Sigmoid colon (tissue), 7 donors: ENCODE measurements at places on chromosomes 12 and 14. TPM values are rescaled to one million over a fixed set of nuclear protein-coding genes. Genes with fewer than 3 reads are reported as not detected.

ENO2 gene
- 36.0 TPM for total RNA-seq

FOXM1 gene
- total RNA-seq, result 1.4 TPM

KRT82 gene
- not detected for total RNA-seq

- DNase-seq, result no peak
Measured at GRCh38 chr14:94593749-94594431, 12.7 kb downstream of the SERPINA5 start.

DNA sequence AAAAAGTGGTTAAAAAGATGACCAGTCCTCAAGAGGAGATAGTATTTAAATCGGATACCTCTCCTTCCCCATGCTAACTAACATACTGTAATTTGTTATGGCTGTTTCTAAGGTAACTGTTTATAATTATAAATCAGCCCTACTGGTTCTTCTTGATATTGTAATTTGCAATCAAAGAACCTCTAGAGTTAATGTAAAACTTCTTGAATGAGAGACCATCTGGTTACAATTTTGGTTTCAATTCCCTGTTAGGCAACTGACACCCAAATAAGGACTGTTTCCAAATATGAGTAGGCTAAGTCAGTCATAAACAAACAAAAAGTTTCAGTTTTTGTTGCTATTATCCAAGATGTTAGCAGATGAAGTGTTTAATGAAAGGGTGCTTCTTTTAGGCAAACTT lies 120.2 kb upstream of the DNM1L start:
- no peak for DNase-seq

GRCh38 chr14:80770114-80770908 lies 171.2 kb downstream of the CEP128 start:
- DNase-seq, result no peak

- no peak for DNase-seq
Measured at GRCh38 chr12:107635139-107635538, 50.5 kb upstream of the PWP1 start.

- DNase-seq, result no peak
Measured at GRCh38 chr14:76921088-76921399, 94.8 kb downstream of the LRRC74A start.

- DNase-seq, result no peak
Measured at GRCh38 chr12:53388932-53389331, 9.0 kb downstream of the SP1 start.

DNA sequence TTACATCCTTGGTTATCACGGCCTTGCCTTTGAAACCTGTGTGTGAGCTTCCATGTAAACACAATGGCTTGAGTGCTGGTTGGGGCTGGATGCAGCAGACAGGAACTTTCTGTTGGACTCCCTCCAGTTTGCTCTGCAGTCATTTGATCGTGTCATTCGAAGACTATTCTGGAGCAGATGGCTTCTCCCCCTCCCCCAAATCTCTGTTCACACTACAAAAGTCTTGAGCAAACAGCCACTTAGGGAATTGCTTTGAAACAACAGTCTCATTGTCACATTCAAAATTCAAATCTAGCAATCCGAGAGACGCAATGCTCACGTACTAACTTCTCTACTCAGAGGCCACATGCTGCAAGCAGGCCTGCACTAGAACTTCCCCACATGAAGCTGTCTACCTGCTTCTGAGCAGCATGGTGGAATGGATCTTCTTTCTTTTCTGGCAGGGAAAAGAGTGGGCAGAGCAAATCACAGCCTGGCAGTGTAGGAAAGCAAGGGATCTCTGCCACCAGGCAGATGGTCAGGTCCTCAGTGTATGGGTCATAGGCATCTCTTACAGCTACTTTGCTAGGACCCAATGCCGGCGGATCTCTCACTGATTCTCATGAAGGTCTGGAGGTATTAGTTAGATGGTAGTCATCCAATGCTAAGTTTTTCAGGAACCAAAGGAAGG lies 214.2 kb downstream of the PPM1H start:
- DNase-seq, result no peak

GRCh38 chr12:13504736-13505135 lies 308.2 kb downstream of the EMP1 start:
- no peak for DNase-seq

DNA sequence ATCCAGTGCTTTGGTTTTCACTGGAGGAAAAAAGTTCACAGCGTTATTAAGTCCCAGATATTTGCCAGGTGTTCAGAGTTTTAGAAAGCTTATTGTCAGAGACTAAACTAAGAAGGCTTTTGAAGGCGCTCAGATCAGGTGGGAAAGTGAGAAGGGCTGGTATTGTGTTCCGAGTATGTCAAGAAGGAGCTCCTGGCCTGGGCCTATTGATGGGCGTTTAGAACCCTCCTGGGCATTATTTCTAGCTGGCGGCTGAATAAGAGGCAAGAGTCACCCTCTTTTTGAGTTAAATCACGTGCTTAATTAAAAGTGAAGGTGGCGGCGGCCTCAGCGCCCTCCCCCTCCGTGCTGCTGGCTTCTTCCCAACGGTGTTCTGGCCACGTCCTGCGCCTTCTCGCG lies 20.9 kb upstream of the GNS start:
- DNase-seq, result no peak

GRCh38 chr14:32657081-32657480 lies 281.6 kb upstream of the NPAS3 start:
- DNase-seq, result peak; percentile 62

DNA sequence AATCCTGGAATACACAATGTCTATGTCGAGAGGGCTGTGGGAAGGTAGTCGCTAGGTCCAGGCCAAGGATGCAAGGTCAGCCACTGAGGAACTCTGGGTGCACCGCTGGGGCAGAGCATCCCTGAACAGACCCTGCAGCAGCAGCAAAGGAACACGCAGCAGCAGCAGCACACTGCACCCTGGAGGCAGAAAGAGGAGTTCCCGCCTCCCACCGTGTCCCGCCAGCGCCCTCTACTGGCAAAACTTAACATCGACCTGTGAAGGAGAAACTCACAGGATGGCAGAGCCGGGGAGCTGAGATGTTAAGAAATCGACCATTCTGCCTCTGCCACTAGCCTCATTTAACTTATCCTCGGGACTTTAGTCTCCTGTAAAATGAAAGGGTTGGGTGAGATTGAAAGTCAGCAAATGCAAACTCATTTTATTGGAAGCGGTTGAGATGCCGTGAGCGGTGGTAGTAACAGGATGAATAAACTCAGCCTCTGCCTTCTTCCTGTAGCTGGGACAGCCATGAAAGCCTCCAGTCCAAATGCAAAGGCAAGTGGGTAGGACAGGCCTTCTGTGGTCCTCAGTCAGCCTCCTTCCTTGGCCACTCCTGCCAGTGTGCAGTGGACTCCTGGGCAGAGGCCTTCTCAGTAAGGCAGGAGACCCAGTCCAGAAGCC lies 45.6 kb downstream of the STAB2 start:
- DNase-seq, result no peak

DNA sequence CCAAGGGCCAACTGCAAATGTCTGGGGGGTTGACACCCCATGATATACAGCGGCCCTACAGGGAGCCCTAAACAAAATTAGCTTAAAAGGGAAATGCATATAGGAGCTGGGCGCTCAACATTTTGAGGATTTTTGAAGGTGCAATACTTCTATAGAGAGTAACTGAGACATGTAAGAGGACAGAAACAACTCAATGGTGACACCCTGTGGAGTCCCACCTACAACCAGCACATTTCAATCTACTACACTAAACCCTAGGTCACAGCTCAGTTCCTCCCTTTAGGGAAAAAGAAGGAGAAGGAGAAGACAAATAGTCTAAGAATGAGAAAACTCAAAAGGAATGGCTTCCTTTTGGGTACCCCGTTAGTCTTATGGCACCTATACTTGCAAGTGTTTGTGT lies 1010.5 kb upstream of the NOVA1 start:
- DNase-seq, result no peak

DNA sequence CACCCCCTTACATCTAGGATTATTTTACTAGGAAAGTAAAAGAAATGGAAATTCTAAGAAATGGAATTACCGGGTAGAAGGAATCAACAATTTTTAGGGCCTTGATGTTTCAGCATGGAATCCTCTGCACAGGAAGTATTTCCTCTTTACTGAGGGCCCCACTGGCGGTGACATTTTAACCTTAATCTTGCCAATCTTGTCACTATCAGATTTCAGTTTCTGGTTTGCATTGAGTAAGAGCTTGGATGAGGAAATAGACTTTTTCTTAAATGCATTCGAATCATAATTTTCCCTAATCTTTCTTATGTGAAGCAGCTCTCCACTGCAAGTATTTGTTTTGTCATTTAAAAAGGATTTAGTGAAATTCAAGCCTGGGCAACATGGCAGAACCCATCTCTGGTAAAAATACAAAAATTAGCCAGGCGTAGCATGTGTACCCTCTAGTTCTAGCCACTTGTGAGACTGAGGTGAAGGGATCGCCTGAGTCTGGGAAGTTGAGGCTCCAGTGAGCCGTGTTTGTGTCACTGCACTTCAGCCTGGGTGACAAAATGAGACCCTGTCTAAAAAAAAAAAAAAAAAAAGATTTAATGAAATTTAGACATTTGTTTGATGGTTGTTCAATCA lies 40.7 kb downstream of the TPCN1 start:
- no peak for DNase-seq

GRCh38 chr14:55340482-55340881 lies 69.3 kb downstream of the FBXO34 start:
- no peak for DNase-seq

GRCh38 chr12:125149160-125150108 lies 84.2 kb downstream of the AACS start:
- DNase-seq, result no peak

DNA sequence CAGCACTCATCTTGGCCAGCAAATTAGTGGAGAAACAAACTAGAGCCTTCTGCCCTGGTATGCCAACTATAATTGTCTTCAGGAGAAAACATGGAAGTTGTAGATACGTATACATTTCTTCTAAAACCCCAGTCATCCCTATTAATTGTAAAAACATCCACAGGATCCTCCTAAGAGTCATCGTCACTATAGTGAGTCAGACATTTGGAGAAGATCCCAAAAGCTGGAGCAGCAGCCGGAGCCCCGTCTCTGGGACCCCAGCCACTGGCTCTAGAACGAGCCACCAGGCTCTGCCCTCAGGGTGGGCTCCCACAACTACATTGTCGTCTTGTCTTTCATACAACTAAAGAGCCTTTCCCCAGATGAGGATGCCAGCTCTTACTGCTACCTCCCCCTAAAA lies 15.5 kb downstream of the PRKAB1 start:
- DNase-seq, result no peak

DNA sequence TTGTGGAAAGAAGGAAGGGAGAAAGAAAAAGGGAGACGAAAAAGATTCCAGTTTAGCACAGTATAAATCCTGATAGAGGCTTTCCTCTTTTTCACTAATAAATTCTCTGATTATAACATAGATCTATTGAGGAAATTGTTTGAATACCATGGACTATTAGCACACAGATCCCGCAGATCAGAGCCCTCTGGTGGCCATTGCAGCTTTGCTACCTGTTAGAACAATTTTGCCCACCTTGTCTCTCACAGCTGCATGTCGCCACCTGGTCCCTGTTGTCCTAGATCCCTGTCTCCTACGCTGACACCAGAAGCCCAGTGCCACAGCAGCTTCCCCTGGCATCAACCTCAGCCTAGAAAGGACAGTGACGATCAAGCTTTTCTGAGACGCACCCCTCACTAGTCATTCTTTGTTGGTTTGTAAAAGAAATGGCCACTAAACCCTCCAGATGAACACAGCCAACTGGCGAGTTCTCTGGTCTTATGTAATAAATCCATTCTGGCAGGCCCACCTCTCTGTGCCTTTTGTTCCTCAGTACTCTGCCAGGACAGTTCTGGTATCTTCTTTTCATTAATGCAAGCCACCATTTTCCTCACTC lies 9.9 kb downstream of the GPHB5 start:
- no peak for DNase-seq
